HAP-1 (cell line): ENCODE measurements at places on chromosomes 4 and X.

DNA sequence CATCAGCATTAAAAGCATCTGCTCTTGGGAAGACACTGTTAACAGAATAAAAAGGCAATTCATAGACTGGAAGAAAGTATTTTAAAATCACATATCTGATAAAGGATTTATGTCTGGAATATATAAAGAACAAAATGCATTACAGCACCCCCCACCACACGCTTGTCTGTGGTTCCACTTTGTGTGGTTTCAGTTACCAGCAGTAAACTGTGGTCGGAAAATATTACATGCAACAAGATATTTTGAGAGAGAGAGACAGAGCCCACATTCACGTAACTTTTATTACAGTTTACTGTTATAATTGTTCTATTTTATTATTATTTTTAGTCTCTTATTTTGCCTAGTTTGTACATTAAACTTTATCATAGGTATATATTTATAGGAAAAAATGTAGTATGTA, 21.2 kb upstream of the PDE6B start:
- no peak for DNase-seq

GRCh38 chr4:147854154-147854553, 122.3 kb downstream of the ARHGAP10 start:
- no peak for DNase-seq

DNA sequence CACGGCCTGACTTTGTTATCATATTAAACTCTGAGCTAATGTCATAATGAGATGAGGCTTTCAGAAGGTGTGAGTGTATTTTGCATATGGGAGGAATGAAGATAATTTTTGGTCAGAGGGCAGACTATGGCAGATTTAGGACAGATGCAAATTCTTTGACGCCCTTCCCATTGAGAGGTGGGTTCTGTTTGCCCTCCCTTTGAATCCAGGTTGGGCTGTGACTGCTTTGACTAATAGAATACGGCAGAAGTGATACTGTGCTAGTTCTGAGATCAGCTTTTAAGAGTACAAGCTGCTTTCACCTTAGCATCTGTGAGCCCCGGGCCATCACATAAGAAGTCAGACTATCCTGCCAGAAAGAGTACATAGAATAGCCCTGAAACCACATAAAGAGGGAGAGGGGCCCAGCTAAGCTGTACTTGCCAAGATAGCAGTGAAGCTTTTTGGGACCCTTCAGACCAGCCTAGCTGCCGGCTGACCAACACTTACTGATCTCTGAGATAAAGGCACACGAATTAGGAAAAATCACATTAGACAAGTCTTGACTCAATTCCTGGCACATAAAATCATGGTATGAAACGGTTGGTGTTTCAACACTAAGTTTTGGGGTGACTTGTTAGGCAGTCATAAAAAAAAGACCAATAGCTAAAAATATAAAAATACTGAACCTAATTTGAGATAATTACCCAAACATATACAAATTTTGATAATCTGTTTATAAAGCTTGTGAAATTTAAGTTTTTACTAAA, 166.7 kb upstream of the SH3RF1 start:
- no peak for DNase-seq

- no peak for DNase-seq
Measured at GRCh38 chr4:29717287-29718057, 1002.7 kb upstream of the PCDH7 start.

GRCh38 chr4:38182334-38182998, 222.3 kb downstream of the PTTG2 start:
- DNase-seq = no peak

GRCh38 chrX:74343343-74344279, 39.6 kb downstream of the ZCCHC13 start:
- peak; percentile 80 for DNase-seq

DNA sequence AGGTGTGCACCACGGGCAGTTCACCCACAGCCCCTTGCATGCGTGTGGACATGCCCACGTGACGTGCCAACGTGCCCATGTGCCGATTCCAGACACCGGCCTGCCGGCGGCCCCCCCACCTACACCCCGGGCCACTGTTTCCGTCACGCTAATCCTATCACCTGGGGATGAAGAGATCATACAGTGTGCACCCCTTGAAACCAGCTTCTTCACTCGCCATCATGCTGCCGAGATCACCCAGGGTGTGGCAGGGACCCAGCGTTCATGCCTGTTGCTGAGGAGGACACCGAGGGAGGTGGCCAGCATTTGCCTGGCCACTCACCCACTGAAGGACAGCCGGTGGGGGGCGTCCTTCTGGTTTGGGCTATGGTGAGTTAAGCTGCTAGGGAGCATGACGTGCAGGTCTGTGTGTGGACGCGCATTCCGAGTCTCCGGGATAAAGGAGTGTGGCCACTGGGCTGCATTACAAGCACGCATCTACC, 14.1 kb downstream of the CTBP1 start:
- DNase-seq = no peak
